ENCODE measurements at places on chromosomes 11 and 22. TPM values are rescaled to one million over a fixed set of nuclear protein-coding genes. Genes with fewer than 3 reads are reported as not detected.

Gene EMID1
- 69.4 TPM for polyA plus RNA-seq

Gene MAML2
- 36.8 TPM for polyA plus RNA-seq

Gene KLHL22
- polyA plus RNA-seq, result 35.9 TPM

Gene APOA5
- not detected for polyA plus RNA-seq

Gene DDX25
- 2.0 TPM for polyA plus RNA-seq

Gene BAIAP2L2
- 0.80 TPM for polyA plus RNA-seq

Gene ART5
- polyA plus RNA-seq, result 2.1 TPM

Gene OTOG
- polyA plus RNA-seq, result 0.24 TPM

Gene USP2
- 5.5 TPM for polyA plus RNA-seq

Gene ZBTB16
- polyA plus RNA-seq, result 6.7 TPM

Gene RAC2
- polyA plus RNA-seq, result 11.4 TPM

Gene CRYBB3
- polyA plus RNA-seq, result 0.23 TPM

Gene LINC01488
- polyA plus RNA-seq, result 0.12 TPM

Gene RFPL1
- polyA plus RNA-seq, result 0.38 TPM

Gene C22orf23
- polyA plus RNA-seq, result 4.4 TPM

Gene OR52E8
- polyA plus RNA-seq, result not detected

Gene ROM1
- polyA plus RNA-seq, result 7.5 TPM

Gene HEPHL1
- 0.06 TPM for polyA plus RNA-seq

Gene OR6A2
- polyA plus RNA-seq, result not detected

Gene OR8A1
- polyA plus RNA-seq, result 0.04 TPM

Gene CNIH2
- 5.2 TPM for polyA plus RNA-seq

Gene LRRC75B
- polyA plus RNA-seq, result 34.5 TPM

Gene HARBI1
- polyA plus RNA-seq, result 3.7 TPM

Gene GSTP1
- polyA plus RNA-seq, result 812 TPM

Gene BLID
- polyA plus RNA-seq, result not detected

Gene UPK3A
- not detected for polyA plus RNA-seq

Gene MOGAT2
- polyA plus RNA-seq, result not detected

Gene MS4A6E
- not detected for polyA plus RNA-seq

Gene NRIP3
- polyA plus RNA-seq, result 2.4 TPM

Gene CLMP
- 15.0 TPM for polyA plus RNA-seq

Gene OR56A1
- not detected for polyA plus RNA-seq

Gene TENM4
- polyA plus RNA-seq, result 3.1 TPM

Gene FAM118B
- polyA plus RNA-seq, result 29.7 TPM

Gene LUZP2
- polyA plus RNA-seq, result 10.0 TPM

Gene TCN2
- 41.0 TPM for polyA plus RNA-seq

Gene RAB36
- polyA plus RNA-seq, result 13.0 TPM

Gene OR4A16
- not detected for polyA plus RNA-seq

Gene PGAP2
- polyA plus RNA-seq, result 44.4 TPM

Gene MAPK8IP1
- 4.1 TPM for polyA plus RNA-seq

Gene OR2AT4
- polyA plus RNA-seq, result 0.04 TPM

Gene PHOX2A
- 0.13 TPM for polyA plus RNA-seq

Gene WNT7B
- polyA plus RNA-seq, result 18.7 TPM

Gene TAF1D
- polyA plus RNA-seq, result 131 TPM

Gene FAM180B
- 0.08 TPM for polyA plus RNA-seq

All from right lung (tissue), 10 donors.